Endothelial cell of coronary artery (primary cell): ENCODE measurements at places on chromosomes 12 and 14. TPM values are rescaled to one million over a fixed set of nuclear protein-coding genes. Genes with fewer than 3 reads are reported as not detected.

GSKIP gene
- 41.2 and 42.0 TPM in 2 replicates for total RNA-seq

IL22 gene
- not detected in 2 replicates for total RNA-seq

PAWR gene
- 55.8 and 103 TPM in 2 replicates for total RNA-seq

OR6C2 gene
- total RNA-seq: not detected in 2 replicates

OR10G3 gene
- total RNA-seq: not detected in 2 replicates

TAS2R14 gene
- 1.6 and 2.7 TPM in 2 replicates for total RNA-seq
